GM03348 (cell line): ENCODE measurements at places on chromosomes 3 and 15.
A peak's percentile ranks its signal among the peaks of the same experiment; 100 is the strongest.

- DNase-seq = no peak
These were observed 76.3 kb downstream of the DTWD1 start for GRCh38 chr15:49697121-49697520.

DNA sequence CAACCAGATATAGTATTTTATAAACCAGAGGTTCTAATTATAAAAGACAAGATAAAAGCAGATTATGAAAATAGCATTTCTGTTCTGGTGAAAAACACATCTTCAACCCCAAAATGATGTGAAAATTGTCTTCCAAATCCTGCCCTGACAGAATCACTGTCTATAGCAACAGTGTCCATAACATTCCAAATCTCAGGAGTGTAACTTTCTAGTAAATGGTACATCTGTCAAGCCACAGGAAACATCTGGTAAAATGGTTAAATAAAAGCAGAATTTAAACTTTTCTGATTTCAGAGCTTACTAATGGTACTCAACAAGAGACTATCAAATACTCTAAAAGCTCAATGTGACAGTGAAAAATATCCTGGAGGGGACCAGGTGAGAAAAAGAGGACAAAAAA lies 60.5 kb downstream of the VGLL4 start:
- no peak for DNase-seq

DNA sequence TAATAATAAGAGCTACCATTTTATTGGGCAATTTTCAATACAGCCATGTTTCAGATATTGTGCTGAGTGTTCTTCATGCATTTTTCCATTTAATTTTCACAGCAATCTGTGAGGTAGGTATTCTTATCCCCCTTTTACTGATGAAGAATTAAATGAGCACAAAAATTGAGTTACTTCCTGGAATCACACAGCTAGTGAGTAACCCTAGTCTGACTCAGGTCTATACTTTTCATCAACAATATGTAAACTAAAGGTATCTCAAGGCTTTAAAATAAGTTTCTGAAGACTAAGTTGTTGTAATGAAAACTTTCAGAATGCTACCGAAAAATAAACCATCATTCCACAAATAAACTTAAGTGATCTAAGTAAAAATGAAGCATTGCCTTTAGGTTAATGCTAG lies 22.3 kb downstream of the HACD2 start:
- no peak for DNase-seq

DNA sequence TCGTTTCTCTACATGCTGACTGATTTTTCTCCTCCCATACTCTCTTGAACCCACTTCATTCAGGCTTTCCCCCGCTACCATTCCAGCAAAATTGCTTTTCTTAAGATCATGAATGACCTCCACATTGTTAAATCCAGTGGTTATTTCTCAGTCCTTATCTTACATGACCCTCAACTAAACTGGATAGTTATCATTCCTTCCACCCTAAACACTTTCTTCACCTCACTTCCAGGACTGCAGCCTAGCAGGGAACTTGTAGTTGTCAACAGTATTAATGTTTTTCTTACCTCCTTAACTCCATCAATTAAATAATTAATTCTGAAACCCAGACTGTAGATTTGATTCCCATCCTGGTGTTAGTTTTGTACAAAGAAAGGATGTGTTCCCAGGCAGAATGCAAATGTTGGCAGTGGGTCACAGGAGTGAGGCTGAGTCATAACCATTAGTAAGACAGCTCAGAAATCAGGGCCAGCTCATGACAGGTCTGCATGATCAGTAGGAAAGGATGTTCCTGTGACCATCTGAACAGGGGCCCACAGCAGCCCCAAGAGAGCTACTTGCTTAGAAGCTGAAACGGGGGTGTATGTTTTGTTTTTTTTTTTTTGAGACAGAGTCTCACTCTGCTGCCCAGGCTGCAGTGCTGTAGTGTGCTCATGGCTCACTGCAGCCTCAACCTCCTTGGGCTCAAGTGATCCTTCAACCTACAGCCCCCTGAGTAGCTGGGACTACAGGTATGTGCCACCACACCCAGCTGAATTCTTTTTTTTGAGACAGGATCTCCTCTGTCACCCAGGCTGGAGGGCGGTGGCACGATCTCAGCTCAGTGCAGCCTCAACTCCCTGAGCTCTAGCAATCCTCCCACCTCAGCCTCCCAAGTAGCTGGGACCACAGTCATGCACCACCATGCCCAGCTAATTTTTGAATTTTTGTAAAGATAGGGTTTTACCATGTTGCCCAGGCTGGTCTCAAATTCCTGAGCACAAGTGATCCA lies 9.1 kb downstream of the BCL2L10 start:
- peak; percentile 87 for DNase-seq

DNA sequence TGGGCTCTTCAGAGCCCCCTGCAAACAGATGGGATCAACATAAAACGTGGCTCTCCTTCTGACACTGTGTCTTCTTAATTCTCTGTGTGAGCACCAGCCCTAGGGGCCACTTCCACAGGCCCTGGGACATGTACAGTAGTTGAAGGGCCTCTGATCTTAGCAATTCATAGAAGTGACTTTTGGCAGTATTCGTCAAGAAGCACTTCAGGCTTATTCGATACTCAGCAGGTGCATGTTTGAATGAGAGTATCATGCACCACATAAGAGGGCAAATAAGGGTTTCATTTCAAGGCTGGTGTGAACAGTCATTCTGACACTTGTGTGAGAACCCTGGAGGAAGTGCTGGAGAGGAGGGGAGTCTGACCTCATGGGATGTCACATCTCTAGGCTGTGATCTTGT lies 113.9 kb downstream of the GABRG3 start:
- DNase-seq = no peak

- no peak for DNase-seq
These were observed 22.0 kb upstream of the LOXL1 start for GRCh38 chr15:73904026-73904815.

DNA sequence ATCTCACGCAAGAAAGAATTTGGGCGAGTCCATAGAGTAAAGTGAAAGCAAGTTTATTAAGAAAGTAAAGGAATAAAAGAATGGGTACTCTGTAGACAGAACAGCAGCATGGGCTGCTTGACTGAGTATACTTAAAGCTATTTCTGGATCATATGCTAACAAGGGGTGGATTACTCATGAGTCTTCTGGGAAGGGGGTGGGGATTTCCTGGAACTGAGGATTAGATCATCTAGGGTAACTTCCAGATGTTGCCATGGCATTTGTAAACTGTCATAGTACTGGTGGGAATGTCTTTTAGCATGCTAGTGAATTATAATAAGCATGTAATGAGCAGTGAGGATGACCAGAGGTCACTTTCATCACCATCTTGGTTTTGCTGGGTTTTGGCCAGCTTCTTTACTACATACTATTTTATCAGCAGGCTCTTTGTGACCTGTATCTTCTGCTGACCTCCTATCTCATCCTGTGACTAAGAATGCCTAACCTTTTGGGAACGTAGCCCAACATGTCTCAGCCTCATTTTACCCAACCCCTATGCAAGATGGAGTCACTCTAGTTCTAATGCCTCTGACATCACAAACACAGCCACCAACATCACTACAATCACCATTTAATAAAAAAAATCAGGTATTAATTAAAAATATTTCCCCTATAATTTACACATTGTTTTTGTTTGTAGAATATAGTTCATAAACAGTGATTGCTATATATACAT lies 890.7 kb upstream of the EPHA6 start:
- peak; percentile 82 for DNase-seq

- no peak for DNase-seq
These were observed 34.8 kb downstream of the CCNL1 start for GRCh38 chr3:157125101-157125500.

DNA sequence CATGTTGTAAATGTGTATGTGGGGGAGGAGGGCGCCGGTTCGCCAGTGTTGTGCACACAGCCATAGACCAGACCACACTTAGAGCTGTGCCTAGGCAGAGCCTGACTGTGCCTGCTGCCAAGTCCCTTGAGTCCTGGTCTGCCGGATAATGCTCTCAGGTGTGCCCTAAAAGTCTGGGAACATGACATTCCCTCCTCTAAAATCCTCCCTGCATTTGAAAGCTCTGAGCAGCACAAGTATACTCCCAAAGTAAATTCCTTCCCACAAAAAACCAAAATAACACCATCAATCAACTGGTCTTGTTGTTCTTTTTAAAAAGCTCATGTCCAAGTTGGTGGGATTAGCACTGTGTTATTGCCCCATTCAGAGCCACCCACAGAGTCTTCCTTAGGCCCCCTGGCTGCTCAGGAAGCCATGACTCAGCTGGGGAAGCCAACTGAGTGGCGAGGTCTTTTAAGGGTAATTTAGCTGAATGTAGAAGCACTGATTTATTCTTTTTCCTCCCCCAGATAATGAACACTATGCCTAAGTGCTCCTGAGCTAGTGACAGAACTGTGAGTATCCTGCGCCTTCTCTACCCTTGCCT lies 147.8 kb upstream of the MCTP2 start:
- peak; percentile 69 for DNase-seq

DNA sequence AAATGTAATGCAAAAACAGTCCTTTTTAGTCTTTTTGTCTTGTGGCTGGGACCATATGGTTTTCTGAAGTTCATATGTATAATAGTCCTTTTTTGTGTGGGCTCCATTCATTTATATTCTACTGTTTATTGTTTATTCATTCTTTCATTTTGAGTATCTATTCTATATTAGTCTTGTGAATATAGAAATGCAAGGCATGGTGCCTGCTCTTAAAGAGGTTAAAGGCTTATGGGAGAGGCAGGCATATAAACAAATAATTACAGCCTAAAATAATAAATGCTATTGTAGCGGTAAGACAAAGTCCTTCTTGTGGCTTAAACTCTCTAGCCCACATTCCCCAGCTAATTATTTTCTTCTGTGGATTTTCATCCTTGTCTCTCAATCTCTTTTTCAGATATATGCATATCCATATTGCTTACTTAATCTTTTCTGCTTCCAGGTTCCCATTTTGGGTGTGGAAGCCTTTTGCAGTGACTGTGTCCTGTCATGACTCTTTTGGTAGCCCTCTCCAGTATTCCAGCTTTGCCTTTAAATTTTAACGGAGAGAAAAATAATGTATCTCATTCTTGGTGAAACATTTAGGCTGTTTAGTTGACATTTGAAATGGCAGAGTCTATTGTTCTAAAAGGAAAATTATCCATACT lies 101.6 kb downstream of the PPM1L start:
- no peak for DNase-seq

DNA sequence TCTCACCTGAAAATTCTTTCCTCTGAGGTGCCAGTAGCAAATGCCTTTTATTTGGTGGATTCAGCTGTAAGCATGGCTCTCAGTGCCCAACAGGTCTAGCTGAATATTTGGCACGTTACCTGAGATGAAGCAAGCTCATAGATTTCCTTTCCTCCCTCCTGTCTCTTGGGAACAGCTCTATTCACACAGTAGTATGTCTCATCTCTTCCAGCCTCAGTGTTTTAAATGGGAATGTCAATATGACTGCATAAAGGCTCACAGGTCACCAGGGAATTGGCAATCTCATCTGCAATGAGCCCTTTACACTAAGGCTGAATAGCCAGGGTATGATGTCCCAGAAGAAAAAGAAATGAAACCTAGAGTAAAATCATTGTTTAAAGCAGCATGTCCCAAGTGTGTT lies 733.5 kb downstream of the NTRK3 start:
- no peak for DNase-seq

DNA sequence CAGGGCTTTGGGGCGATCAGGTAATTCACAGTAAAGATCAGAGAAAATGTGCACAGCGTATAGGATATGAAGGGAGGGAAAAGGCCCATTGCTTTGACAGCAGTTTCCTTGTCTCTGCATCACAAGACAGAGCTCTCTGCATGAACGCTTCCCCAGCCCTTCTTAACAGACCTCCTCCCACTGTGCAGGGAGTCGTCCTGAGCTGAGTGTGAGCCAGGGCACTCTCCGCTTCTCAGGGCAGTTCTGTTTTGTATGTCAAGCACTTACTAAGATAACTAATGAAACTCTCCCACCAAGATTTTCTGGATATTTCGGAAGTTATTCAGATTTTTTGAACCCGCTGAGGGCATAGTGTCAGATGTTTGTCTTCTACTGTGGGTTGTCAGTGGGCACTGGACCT lies 105.8 kb upstream of the C15orf61 start:
- DNase-seq = no peak

DNA sequence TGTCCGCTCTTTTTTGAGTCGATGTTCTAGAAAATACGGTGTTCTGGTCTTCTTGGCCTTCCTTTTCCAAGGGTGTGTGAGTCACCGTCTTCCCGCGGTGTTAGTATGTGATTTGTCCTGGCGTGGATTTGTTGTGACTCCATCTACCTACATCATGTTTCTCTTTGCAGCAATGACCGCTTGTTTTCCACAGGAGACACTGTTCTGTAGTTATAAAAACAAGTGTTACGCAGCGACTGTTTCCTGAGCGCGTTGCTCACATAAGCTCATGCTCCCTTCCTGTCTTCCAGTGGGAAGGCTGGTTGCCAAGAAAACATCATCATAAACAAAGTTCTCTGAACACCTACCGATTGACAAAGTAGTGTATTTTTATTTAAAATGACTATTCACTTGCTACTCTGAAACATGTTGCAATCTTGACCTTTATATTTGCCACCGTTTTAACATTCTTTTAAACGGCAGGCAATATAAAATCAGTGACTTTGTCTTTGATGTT lies 19.0 kb downstream of the USP13 start:
- no peak for DNase-seq

DNA sequence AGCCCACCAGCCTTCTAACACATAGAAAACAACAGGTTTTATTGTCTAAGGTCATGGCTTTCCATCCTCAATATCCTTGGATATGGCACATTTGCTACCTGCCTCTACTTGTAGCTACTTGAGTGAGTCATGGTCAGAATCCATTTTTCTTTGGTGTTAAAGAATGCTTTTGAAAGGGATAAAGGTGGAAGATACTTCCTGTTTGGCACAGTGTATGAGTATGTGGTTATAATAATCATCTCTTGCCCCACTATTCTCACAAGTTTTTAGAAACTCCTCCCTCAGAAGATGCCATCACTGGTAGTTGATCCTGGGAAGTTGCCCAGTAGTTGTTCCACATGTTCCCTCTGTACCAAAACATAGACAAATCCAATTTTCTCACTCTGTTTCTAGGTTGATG lies 508.6 kb upstream of the IL12A start:
- DNase-seq = no peak

GRCh38 chr15:68683026-68683425 lies 104.2 kb downstream of the CORO2B start:
- no peak for DNase-seq

GRCh38 chr3:190192087-190192486 lies 71.4 kb upstream of the P3H2 start:
- no peak for DNase-seq

GRCh38 chr3:140007911-140008869 lies 73.2 kb downstream of the CLSTN2 start:
- DNase-seq = no peak

GRCh38 chr3:192408647-192409200 lies 318.6 kb downstream of the FGF12 start:
- DNase-seq = peak; percentile 8

DNA sequence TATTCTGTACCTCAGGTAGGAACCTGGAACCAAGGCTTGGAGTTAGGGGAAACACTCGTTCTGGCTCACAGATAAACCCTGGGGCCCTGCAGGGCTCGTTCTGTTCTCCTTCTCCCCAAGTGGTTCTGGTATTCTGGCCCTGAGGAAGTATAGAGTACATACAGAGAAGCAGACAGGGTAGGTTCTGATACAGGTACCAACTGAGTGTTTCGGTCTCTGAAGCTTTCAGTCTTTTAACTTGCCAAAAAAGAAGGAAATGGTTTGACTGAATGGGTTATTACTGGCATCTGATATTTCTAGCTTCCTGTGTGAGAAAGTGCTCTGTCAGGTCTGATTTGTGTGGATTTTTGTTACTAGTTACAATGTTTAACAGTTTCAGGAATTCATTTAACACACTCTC lies 67.3 kb downstream of the UBE2E2 start:
- DNase-seq = no peak

- DNase-seq = no peak
These were observed 106.5 kb downstream of the KLF13 start for GRCh38 chr15:31433091-31433490.
